Metanephros (tissue), 2 donors: ENCODE measurements at places on chromosomes 6 and 20. TPM values are rescaled to one million over a fixed set of nuclear protein-coding genes. Genes with fewer than 3 reads are reported as not detected.

The PLCB1 gene
- total RNA-seq = 78.4 TPM

The TRIM10 gene
- total RNA-seq = 2.7 TPM

The PREX1 gene
- total RNA-seq = 34.7 TPM

The SLC13A3 gene
- total RNA-seq = 13.5 TPM

The MLN gene
- 0.53 TPM for total RNA-seq

The GUCA1A gene
- total RNA-seq = not detected
